HT-29 (cell line): ENCODE measurements at places on chromosomes 13 and 19.

- DNase-seq: peak; percentile 57
Measured at GRCh38 chr19:41479757-41480191, 36.8 kb downstream of the ERICH4 start.

GRCh38 chr13:23463661-23464060 is 30.2 kb upstream of the SACS start:
- no peak for DNase-seq

- DNase-seq: no peak
Measured at GRCh38 chr13:42874221-42874620, 92.8 kb downstream of the FAM216B start.

- DNase-seq: no peak
Measured at GRCh38 chr19:17202249-17202648, 12.9 kb upstream of the USE1 start.

DNA sequence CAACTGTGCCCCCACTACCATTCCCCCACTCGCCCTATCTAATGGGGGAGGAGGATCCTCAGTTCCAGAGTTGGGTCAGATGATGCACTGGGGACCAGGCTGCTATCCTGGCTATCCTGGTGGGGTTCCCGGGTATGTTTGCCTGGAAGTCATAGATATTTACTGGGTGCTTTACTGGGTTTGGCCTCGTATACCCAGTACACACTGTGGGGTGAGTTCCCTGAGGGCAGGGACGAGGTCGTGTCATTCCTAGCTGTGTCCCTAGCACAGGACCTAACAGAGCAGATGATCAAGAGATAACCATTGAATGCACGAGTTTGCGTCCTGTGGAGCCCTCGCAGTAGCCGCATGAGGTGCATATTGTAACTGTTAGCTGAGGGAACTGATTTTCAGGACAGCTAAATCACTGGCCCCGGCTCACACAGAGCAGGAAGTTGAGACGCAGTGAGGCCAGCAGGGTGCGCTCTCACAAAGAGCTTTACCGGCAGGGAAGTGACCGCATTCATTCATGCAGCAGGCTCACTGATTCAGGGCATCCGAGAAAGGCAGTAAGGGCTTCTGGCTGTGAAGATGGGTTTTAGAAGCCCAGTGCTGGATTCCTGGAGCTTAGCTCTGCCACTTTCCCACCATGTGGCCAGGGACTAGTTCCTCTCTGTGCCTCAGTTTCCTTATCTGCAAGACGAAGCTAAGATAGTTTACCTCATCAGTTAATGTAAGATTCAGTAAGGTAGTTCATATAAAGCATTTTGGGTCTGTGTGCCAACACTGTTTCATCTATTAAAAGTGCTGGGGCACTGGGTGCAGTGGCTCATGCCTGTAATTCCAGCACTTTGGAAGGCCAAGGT is 6.0 kb downstream of the RUVBL2 start:
- peak; percentile 91 for DNase-seq

DNA sequence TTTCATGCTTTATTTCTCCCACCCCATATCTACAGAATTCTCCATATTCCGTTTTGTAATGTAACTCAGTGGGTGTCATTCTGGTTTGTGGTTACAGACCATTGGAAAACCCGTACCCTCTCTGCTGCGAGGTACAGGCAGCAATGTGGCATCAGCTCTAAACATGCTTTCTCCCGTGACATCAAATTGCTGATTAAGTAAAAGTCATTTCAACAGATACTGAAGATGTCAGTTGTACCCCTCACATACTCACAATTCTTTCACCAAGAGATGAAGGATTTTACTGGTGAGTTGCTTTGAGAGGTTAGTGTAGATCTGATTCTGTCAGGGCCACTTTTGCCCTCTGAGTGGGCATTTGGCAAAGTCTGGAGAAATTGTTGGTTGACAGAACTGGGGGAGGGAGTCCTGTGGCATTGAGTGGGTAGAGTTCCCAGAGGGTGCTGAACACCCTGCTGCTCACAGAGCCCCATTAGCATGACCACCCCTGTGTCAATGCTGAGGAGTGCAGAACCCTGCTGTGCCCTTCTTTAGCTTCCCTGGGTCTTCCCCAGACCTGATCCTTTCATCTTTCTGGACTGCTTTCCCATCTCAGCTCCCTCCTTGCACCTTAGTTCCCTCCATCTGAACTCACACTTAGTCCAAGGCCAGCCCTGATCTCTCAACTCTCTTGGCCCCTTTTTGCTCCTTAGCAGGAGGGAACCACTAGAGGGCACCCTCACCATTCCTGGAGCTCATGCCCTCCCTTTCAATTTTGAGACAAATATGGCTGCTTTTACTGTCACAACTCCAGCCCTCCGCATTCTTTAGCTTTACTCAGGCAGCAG is 39.9 kb upstream of the CEACAM8 start:
- DNase-seq: peak; percentile 79

GRCh38 chr13:40063703-40064102 is 408.2 kb downstream of the COG6 start:
- no peak for DNase-seq

- DNase-seq: peak; percentile 23
Measured at GRCh38 chr13:47000165-47000564, 103.3 kb upstream of the HTR2A start.

GRCh38 chr19:11359421-11359820 is 4.2 kb downstream of the PLPPR2 start:
- no peak for DNase-seq

DNA sequence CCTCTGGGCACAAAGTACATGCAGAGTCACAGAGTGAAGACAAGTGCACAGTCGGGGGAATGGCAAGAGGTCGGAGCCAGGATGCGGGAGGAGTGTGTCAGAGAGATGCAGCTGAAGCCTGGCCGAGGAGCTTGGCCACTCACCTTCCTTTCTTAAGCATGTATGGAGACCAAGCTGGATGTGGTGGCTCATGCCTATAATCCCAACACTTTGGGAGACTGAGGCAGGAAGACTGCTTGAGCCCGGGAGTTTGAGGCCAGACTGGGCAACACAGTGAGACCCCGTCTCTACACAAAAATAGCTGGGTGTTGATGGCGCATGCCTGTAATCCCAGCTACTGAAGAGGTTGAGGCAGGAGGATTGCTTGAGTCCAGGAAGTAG is 67.0 kb downstream of the LATS2 start:
- DNase-seq: no peak

DNA sequence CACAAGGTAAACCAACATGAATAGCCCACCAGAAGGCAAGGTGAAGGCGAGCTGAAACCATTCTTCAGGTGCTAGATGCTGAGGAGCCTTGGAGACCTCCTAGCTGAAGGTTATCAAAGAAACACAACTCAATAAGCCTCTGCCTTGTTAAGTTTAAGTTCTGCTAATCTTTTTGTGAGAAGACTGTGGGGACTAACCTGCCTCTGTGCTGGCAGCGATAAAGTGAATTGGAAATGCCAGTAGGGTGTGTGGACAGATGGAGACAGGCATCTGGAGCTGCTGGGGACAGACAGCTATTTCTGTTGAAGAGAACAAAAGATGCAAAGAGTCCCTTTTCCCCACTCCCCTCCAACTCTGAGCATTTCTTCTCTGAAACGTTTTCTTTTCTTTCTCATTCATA is 33.5 kb upstream of the FLT1 start:
- no peak for DNase-seq

- DNase-seq: no peak
Measured at GRCh38 chr19:15436012-15436825, 13.5 kb downstream of the WIZ start.

DNA sequence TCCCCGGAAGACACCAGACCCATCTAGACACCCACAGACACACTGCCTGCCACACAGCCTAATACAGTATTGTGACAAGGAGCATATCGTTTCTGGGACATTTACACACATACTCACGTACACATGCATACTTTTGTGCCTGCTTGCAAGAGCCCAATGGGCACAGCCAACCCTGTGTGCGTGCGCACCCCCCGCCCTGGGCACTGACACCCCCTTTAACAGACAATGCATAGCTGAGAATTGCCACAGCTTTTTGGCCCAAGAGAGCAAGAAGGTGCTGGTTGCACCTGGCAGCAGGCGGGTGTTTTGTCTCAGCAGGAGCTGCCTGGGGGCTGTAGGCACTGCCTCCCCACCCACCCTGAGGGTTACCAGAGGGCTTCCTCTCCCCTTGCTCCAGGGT is 1.7 kb upstream of the NFIX start:
- DNase-seq: no peak

DNA sequence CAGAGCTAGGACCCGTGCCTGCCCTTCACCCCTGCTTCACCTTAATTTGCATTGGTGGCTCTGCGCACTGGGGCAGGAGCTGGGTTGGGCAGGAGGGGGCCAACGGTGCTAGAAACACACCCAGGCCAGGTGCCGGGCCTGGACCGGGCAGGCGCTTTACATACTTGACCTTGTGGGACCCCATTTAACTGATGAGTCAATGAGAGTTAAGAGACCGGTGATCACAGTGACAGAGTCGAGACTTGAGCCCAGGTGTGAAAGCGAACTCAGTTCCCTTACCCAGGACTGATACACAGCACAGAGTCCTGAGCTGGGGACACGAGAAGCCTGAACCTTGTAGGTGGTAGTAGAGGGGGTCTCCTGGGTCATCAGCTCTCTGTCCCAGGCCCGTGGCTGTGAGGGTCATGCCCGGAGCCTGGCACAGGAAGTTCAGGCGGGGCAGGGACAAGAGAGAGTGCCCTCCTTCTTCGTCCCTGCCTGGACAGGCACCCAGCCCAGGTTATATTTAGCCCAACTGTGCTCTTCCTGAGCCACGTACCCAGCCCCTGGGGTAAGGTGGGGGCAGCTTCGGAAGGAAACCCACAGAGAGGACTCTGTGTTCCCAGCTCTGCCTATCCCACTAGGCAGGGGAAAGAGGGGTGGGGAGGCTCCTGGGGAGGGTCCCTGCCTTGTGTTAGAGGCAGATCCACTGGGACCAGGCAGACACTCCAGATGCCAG is 1.9 kb downstream of the PRX start:
- DNase-seq: no peak

DNA sequence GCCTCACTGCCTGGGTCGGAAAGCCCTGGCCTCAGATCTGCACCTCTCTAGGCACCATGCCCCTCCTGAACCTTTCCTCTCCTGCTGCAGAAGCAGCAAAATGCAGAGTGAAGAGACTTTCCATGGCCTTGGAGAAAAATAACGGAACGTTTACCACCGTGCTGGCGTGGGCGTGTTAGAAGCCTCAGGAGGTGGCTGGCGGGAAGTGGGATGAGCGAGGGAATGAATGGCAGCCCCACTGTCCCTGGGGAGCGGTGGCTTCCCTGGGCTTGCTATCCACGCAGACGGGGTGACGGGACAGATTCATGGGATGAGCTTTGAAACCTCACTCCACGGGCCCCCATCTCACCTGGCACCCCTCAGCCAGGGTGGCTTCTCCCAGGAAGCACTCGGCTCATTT is 4.3 kb downstream of the TEX29 start:
- no peak for DNase-seq

DNA sequence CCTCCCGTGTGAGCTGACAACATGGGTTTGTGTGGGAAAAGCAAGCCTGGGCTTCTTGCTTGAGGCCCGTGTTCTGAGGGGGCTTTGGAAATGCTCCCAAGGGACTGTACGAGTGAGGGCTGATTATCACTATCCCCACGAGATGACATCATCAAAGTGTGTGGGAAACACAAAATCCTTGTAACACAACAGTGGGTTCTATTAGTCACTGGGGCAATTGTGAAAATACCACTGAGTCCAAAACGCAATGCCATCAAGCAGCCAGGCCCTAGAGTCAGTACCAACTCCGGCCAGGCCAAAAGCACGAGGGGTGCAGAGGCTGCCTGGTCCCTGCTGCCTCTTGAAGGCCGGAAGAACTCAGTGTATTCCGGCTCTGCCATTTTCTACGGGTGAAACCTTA is 29.6 kb downstream of the CAPS start:
- no peak for DNase-seq

- DNase-seq: no peak
Measured at GRCh38 chr19:12800923-12801465, 606 bp downstream of the PRDX2 start.

GRCh38 chr19:3333020-3333583 is 33.3 kb upstream of the NFIC start:
- no peak for DNase-seq

GRCh38 chr19:55643887-55644176 is 383 bp downstream of the ZNF581 start:
- DNase-seq: peak; percentile 49

DNA sequence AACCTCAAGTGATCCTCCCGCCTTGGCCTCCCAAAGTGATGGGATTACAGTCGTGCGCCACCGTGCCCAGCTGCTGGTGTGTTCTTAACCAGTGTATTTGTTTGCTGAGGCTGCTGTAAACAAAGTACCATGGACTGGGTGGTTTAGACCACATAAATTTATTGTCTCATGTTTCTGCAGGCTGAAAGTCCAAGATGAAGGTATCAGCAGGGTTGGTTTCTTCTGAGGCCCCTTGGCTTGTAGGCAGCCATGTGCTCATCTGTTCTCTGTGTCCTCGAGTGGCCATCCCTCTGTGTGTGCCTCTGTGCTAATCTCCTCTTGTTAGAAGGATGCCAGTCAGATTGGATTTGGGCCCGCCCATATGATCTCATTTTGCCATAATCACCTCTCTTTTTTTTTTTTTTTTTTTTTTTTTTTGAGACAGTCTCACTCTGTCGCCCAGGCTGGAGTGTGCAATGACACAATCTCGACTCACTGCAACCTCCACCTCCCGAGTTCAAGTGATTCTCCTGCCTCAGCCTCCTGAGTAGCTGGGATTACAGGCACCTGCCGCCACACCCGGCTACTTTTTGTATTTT is 31.8 kb downstream of the PEX11G start:
- no peak for DNase-seq

DNA sequence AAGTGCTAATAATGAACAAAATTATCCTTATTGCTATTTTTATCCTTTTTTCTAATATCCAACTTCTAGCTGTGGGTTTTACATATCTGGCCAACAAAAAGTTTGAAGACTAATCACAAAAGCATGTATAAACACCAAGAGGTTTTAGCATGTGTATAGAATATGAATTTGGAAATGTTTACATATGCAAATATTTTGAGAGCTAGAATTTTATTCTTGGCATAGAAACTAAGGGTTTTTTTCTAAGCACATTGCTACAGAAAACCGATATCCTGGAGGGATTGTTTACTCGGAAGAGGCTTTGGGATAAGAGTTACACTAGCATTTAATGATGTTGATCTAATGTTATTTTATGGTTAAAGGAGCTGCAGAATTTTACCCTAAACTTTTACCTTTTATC is 392.1 kb downstream of the EFNB2 start:
- DNase-seq: no peak

DNA sequence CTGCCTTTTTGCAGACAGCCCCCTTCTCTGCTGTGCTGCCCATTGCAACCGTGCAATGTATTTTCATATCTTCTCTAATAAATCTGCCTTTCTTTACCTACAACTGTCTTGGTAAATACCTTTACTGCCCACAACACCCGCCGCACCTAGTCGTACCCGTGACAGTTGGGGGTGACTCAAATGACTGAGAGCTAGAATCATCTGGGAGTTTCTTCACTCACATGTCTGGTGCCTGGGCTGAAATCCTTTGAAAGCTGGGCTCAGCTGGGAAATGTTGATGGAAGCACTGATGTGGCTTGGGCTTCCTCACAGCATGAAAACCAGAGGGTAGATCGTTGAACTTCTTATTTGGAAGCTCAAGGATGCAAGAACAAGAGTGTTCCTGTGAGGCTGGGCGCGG is 2.8 kb upstream of the PNMA8A start:
- no peak for DNase-seq

- DNase-seq: peak; percentile 9
Measured at GRCh38 chr19:6417713-6418561, 6.7 kb downstream of the KHSRP start.

- no peak for DNase-seq
Measured at GRCh38 chr13:20714161-20714560, 10.7 kb downstream of the IL17D start.
